ENCODE measurements at places on chromosomes 6 and 20.

GRCh38 chr20:34689486-34689885, 12.6 kb upstream of the PIGU start:
- DNase-seq, result no peak

DNA sequence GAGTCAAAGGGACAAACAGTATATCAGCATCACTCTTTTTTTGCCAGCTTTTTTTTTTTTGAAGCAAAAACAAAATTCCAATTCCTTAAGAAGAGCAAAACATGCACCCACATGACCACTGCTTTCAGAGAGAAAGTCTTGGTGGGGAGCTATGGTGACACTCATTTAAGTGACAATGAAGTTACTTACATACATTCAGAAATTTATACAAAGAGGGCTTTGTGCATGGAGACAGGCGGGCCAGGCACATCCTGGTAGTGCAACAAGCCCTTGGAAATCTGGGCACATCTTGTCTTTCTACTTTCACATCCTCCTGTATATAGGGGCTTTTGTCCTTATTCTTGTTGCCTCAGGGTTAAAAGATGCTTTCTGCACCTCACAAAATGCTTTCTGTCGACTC, 55.9 kb downstream of the IL22RA2 start:
- no peak for DNase-seq

DNA sequence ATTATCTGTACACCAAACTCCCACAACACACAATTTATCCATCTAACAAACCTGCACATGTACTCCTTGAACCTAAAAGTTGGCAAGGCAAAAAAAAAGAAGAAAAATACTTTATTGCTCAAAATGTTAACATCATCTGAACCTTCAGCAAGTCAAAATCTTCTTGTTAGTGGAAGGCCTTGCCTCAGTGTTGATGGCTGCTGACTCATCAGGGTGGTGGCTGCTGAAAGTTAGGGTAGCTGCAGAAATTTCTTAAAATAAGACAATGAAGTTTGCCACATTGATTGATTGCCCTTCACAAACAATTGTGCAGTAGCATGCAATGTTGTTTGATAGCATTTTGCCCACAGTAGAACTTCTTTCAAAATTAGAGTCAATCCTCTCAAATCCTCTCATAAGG, 2.7 kb upstream of the WFDC11 start:
- no peak for DNase-seq

DNA sequence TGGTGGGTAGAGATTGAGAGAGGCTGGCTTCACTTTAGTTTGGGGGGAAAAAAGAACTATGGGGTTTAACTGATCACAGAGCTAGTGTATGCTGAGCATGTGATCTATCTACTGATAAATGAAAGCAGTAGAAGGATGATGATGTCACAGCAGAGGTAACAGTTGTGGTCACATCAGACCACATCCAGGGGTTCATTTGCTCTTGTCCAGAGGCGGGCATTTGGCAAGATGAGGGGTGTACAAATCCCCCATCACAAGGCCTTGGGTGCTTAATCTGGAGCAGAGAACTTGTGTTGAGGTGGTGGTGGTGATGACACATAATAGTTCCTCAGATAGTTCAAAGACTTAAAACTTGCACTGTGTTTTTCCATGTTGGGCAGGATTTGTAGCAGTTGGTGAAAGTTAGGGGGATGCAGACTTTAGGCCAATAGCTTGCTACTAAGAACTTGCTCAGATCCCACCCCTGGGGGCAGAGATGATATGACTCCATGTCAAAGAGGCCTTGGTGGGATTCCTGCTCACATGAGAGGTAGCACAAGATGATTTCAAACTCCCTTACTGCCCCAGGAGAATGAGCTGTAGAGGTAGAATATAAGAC, 63.4 kb downstream of the PRDM1 start:
- no peak for DNase-seq

DNA sequence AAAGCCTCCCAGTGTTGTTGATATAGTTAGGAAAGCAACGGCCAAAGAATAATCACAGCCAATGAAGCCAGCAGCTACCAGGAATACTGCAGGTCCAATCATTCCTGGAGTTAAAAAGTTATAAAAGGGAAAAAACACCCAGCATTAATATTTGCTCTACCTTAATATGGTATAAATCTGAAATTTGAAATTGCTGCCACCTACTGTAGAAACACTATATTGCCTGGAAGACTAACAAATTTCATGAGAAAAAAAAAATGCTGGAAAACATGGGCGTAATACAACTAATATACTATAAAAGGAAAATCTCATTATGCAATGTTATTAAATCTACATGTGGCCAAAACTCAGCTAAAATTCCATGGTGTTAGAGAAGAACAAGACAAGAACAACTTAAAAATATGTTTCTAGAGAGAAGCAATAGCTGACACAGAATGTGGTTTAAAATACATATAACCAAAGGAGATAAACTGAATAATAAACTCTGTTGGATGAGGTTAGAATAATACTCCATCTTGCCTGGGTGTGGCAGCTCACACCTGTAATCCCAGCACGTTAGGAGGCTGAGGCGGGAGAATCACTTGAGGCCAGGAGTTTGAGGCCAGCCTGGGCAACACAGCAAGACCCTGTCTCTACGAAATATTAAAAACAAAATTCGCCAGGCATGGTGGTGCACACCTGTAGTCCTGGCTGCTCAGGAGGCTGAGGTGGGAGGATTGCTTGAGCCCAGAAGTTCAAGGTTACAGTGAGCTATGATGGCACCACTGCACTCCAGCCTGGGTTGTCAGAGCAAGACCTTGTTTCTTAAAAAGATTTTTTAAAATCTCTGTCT, 43.1 kb downstream of the SLC17A5 start:
- DNase-seq, result no peak
